ENCODE measurements at places on chromosomes 3 and 15.

GRCh38 chr3:63798949-63799348 lies 20.1 kb upstream of the C3orf49 start:
- DNase-seq, result no peak

- DNase-seq, result no peak
These were observed 119.8 kb upstream of the CPNE4 start for GRCh38 chr3:132154619-132155018.

GRCh38 chr3:59320080-59320479 lies 270.3 kb upstream of the CFAP20DC start:
- no peak for DNase-seq

DNA sequence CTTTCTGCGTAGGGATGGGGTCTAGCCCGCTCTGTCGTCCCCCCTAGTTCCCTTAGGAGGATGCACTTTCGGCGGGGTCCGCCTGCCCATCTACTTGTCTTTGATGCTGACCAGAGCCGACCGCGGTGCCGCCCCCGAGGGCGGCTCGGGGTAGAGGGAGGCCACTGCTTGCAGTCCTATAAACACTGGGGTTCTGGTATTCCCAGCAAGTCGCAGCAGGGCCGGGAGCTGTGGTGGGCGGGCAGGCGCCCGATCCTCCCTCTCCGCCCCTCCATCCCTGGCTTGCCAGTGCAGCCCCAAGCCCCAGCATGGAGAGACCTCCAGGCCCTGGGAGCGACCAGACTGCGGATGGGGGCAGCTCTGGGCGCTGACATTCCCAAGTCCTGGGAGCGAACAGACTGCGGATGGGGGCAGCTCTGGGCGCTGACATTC lies 830 bp downstream of the SEMA4B start:
- DNase-seq, result no peak

- no peak for DNase-seq
These were observed 140.4 kb upstream of the ABI3BP start for GRCh38 chr3:101133652-101134051.

GRCh38 chr3:171249245-171249644 lies 211.0 kb downstream of the TNIK start:
- no peak for DNase-seq

GRCh38 chr3:115246461-115247020 lies 99.5 kb upstream of the ZBTB20 start:
- DNase-seq, result no peak

DNA sequence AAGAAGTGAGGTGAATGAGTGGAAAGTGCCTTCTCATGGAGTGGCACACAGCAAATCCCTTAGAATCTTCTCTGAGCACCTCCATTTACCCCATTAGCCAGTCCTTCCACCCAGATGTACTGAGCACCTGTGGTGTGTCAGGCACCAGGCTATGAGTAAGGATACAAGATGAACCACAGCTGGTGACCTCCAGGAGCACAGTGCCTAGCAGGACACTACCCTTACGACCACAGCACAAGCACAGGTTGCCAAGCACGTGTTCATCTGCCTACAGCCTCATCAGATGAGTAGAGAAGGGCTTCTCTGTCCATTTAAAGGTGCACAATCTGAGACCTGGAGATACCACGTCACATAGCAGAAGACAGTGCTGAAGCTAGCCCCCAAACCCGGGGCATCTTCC lies 6.2 kb downstream of the MYLK start:
- DNase-seq, result no peak

GRCh38 chr3:158842976-158843375 lies 41.1 kb downstream of the MFSD1 start:
- DNase-seq, result no peak

DNA sequence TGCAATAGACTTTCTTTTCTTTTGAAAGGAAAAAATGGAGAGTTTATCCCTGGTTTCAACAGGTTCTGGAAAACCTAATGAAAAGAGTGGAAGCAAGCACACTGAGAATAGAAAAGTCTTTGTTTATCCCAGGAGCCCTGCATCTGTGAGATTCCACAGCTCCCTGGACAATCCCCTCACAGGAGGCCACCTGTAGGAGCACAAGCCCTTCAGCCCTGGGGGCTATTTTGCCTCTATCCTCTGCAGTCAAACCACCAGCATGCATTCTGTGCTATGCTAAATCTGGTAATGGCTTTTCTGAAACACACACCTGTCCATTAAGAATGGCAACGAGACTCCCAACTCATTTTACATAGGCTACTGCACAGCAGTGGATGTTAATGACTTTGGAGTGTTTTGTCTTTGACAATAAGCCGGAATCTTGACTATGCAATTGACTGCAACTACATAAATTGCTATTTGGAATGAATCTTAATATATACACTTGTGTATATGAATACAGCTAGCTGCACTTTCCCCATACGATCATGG lies 369.4 kb downstream of the NR2F2 start:
- DNase-seq, result no peak

GRCh38 chr3:105613120-105613519 lies 246.4 kb downstream of the ALCAM start:
- DNase-seq, result no peak
